Ovary (tissue), 10 donors: ENCODE measurements at places on chromosomes 11 and 22. TPM values are rescaled to one million over a fixed set of nuclear protein-coding genes. Genes with fewer than 3 reads are reported as not detected.

Gene SCN2B
- polyA plus RNA-seq: 0.38 TPM

DNA sequence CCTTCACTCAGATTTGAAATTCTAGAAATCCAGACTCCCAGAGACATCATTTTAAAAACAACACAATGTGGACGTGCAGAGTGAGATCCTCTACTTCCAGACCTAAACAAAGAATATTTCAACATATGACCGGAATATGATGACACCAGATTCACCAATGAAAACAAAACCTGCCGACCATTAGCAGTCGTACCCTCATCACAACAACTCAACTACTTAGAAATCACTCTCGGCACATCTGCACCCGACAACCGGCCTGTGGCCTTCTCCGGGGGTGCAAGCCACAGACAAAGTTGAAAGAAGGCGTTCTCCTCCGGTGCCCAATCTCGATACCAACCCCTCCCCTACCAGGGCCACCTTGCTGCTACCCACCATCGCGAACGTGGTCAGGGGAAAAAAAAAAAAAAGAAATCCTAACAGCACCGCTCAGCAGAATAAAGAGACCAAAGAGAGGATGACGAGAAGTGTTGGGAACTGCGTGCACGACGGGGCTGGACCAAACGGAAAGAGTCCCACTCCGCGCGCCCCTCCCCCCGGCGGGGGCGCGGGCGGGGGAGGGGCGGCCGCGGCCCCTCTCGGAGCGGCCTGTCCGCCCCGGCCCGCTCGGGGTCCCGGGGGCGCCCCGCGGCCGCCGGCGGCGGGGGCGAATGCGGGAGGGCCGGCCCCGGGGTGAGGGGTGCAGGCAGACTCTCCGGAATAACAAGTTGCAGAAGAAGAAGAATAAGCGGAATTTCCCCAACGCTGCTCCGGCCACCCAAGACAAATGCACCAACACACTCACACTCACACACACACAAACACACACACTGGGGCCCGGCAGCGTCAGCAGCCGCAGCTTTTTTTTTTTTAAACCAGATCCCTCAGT lies 1.7 kb downstream of the PHF21A start:
- peak; percentile 74 for DNase-seq

Gene C11orf16
- polyA plus RNA-seq: not detected

- no peak for DNase-seq
Observed at GRCh38 chr22:22604326-22605073, 39.9 kb upstream of the GGTLC2 start.

DNA sequence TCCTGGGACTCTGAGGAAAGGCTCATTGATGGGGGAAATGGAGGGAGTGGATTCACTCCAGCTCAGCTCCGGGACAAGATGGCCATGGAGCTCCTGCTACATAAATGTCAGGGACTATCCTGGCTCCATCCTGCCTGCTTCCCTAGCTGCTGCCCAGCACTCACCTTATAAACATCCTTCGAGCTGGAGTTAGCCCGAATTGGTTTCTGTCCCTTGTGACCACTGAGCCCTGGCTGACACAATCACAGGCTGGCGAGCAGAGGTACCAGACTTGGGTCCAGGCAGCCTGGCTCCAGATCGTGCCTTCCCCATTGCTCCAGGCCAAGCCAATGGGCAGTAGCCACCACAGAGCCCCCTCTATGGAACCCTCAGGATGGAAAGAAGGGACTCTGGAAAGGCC lies 77.6 kb downstream of the FDX1 start:
- DNase-seq: no peak

GRCh38 chr11:126334659-126335462 lies 20.6 kb upstream of the ST3GAL4 start:
- peak; percentile 19 for DNase-seq

Gene PRRG4
- 1.1 TPM for polyA plus RNA-seq

- no peak for DNase-seq
Observed at GRCh38 chr22:29117799-29118477, 45.1 kb downstream of the KREMEN1 start.

DNA sequence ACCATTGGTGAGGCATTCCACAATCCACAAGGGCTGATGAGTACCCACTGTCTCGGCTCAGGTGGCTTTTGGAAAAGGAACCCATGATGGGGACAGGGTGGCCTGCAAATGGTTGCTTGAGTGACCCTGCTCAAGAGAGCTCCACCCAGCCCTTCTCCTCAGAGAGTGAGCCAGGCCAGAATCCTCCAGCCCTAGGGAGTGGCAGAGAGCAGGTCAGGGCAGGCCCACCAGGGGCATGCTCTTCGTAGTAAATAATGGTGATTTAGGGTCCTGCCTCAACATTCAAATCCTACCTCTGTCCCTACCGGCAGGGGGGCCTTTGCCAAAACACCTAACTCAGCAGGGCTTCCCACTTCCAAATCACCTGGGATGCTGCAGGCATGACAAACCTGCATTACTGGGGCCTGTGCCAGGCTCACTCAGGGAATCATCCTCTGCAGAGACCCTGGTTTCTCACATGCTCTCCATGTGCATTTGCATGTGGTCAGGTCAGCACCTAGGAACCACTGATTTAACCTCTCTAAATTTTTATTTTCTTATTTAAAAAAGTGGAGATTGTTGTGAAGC lies 17.3 kb upstream of the TP53I11 start:
- DNase-seq: no peak

- DNase-seq: no peak
Observed at GRCh38 chr11:33413301-33413700, 156.1 kb downstream of the HIPK3 start.

GRCh38 chr22:41074466-41074865 lies 17.9 kb upstream of the EP300 start:
- no peak for DNase-seq

Gene YIF1A
- polyA plus RNA-seq: 39.3 TPM

- peak; percentile 47 for DNase-seq
Observed at GRCh38 chr11:65854852-65855837, 2.8 kb downstream of the CFL1 start.

DNA sequence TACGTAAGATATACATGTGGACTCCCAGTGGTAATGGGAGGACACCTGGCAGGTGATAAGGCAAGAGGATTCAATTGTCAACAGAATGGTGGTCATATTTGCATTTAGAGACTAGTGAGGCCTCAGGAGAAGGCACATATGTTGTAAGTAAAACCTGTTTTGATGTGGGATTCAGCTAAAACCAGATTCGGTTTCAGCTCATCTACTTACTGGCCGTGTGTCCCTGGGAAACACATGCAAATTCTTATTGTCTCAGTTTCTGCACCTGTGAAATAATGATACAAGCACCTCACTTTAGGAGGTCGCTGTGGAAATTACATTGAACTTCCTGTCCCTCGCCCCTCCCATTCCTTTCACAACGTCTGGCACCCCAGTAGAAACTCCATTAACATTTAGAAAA lies 78.9 kb upstream of the FIBIN start:
- no peak for DNase-seq

GRCh38 chr22:45413368-45414211 lies at the start of the genes RIBC2 and SMC1B:
TSS of gene RIBC2 (plus strand) at chr22:45413693. CDS start at chr22:45413887, 194 bp downstream.
TSS of gene SMC1B (minus strand) at chr22:45413599. CDS start at chr22:45413567, 32 bp downstream.
- peak; percentile 87 for DNase-seq

- no peak for DNase-seq
Observed at GRCh38 chr11:100918551-100919500, 210.8 kb downstream of the PGR start.

Gene SLC17A6
- polyA plus RNA-seq: not detected

Gene VWCE
- 6.9 TPM for polyA plus RNA-seq

Gene GGTLC3
- not detected for polyA plus RNA-seq

Gene KCNE3
- polyA plus RNA-seq: 10.4 TPM

Gene SLC29A2
- polyA plus RNA-seq: 0.70 TPM

GRCh38 chr11:77115956-77116355 lies 12.1 kb upstream of the MYO7A start:
- no peak for DNase-seq

DNA sequence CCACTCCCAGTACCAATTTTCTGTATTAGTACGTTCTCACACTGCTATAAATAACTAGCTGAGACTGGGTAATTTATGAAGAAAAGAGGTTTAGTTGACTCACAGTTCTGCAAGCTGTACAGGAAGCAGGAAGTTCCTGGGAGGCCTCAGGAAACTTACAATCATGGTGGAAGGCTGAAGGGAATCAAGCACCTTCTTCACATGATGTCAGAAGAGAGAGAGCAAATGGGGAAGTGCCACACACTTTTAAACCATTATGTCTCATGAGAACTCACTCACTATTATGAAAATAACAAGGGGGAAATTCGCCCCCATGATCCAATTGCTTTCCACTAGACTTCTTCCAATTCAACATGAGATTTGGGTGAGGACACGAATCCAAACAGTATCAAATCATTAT lies 271.4 kb downstream of the ETS1 start:
- no peak for DNase-seq

GRCh38 chr11:126063507-126063852 lies 814 bp upstream of the CDON start:
- no peak for DNase-seq

- no peak for DNase-seq
Observed at GRCh38 chr11:1998861-1999260, 1.2 kb upstream of the H19 start.

DNA sequence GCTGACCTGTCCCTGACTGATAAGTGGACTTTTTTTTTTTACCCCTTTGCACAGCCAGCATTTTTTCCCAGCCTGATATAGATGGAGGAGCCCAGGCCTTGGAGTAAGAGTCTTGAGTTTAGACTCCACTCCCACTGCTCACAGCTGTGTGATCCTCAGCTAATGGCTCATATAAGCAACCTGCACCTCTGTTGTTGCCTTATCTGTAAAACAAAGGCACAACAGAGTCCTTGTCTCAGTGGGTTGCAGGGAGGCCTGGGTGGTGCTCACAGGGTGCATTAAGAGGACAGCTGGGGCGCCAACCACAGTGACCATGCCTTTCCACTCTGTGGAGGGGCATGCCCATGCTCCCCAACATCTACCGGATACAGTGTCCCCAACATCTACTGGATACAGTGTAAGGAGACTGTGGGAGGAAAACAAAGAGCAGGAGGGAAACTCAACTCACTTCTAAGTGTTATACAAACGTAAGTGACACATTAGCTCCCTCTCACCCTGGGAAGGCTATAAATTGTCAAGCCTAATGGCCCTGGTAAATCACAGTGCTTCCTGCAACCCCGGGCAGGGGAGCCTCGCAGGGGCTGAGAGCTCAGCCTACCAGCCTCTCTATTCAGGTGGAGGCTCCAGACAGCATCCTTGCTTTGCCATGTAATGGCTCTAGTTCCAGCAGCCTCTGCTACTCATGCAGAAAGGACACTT lies 109.5 kb downstream of the TENM4 start:
- DNase-seq: no peak

- no peak for DNase-seq
Observed at GRCh38 chr11:6401464-6401863, 11.2 kb downstream of the SMPD1 start.

Gene PTPN5
- 1.5 TPM for polyA plus RNA-seq

DNA sequence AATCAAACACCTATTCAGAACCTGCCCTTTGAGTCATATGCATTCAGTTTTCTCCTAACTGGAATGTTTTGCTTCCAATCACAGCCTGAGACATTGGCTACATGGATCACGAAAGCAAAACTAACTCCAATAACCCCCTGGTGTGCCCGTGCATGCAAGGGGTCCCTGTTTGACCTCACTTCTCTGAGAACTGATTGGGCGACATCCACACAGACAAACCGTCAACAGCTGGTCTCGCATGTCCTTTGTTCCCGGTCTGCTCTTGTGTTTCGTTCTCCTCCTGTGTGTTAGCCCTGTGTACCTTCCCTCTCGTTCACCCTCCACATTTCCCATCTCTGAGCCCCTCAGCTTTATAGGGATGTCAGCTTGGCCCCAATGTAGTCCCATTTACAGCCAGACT lies 67.2 kb upstream of the TTC12 start:
- DNase-seq: no peak

DNA sequence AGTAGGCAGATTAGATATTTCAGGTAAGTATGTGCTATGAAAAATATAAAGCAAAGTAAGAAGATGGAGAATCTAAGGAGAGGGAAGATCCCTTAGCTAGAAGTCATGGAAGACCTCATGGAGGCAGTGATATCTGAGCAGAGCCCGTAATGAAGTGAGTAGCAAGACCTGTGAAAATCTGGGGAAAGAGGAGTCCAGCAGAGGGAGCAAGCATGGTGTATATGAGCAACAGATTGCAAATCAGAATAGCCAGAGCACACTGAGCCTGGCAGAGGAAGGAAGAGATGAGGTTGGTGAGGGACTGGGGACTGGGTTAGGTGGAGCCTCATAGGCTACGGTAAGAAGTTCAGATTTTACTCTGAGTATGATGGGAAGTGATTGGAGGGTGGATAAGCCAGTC lies 9.4 kb downstream of the LHFPL7 start:
- no peak for DNase-seq

DNA sequence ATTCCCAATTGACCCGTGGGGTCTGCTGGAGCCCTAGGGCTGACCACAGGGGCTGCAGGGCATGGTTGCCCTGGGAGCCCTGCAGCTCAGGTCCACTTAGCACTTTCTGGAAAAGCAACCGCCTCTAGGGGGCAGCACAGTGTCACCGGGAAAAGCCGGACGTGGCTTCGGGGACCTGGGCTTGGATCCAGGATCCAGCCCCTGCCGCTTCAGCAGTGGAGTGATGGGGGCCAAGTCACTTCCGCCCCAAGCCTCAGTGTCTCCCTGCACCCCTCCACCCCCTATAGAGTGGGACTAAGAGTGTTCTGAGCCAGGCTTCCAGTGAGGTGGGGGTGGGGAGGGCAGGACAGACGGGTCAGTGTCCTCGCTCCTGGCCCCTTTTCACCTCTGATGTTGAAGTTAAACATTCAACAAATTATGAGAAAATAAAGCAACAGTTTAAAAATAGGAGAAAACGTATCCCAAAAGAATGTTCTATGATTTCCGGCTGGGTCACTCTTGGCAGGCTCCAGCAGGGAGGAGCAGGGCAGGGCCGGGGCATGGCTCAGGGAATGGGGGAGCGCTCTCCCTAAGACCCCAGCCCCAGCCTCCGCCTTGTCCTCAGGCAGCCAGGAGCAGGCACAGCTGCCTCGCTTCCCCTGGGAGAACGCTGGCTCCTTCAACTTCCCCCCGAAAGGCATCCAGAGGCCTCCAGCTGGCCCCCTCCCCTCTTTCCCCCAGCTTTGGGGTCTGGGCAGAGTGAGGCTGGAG lies 96.5 kb upstream of the FGF3 start:
- DNase-seq: peak; percentile 86

Gene FAM76B
- polyA plus RNA-seq: 16.7 TPM

Gene CHKA
- 15.6 TPM for polyA plus RNA-seq

Gene RIMBP3B
- polyA plus RNA-seq: not detected

DNA sequence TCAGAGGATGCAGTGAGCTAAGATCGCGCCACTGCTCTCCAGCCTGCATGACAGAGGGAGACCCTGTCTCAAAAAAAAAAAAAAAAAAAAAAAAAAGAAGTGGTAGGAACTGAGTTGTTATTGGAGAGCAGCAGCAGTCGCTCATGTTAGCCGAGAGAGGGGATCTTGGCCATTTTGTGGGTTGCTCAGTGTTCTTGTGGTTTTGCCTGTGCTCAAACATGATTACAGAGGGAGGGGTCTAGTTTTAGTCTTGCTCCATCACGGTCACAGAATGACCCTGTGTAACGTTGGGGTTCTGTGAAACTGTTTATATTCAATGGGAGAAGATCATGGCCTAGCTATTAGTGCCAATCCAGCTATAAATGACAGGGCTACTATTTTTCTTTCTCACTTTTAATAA lies 1.9 kb downstream of the DPAGT1 start:
- DNase-seq: no peak

- DNase-seq: no peak
Observed at GRCh38 chr11:69866648-69867047, 47.4 kb upstream of the FGF3 start.
